ENCODE measurements at places on chromosomes 2 and 18. TPM values are rescaled to one million over a fixed set of nuclear protein-coding genes. Genes with fewer than 3 reads are reported as not detected.

Gene ACVR1
- total RNA-seq: 27.6 TPM

Gene GATA6
- total RNA-seq: not detected

Gene G6PC2
- not detected for total RNA-seq

Gene LRRTM1
- not detected for total RNA-seq

Gene IL37
- 0.48 TPM for total RNA-seq

Gene RAB6C
- not detected for total RNA-seq

Gene CENPA
- 43.1 TPM for total RNA-seq

Gene GNLY
- total RNA-seq: 569 TPM

Gene ZNF2
- total RNA-seq: 3.5 TPM

Gene UNC80
- not detected for total RNA-seq

All from activated CD4-positive, alpha-beta memory T cell treated with anti-CD3 and anti-CD28 coated beads, Interleukin-2, amount 10 ng/mL, durations not matched to agents 7 days and 5 days (primary cell).